Stimulated activated CD4-positive, alpha-beta T cell treated with anti-CD3 and anti-CD28 coated beads, TNF-alpha, amount 100 ng/mL, for 48 hours (primary cell): ENCODE measurements at places on chromosomes 12 and 14.

DNA sequence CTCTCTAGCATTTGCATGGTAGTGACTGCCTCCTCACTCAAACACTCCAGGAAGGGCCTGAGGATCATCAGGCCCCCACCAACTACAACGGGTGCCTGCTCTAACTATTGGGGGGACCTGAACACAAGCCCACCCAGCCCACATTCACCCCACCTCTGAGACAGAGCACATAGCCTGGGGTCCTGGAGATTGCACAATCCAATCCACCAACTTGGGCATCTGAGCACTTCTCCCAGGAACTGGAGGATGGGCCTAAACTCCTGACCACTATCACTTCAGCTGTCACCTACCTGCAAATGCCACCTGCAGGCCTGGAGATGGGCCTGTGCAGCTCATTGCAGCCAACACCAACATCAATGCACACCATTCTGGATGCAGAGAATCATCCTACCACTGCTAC lies 66.6 kb downstream of the TMTC3 start:
- no peak for DNase-seq

GRCh38 chr12:113697651-113698509 lies 226.2 kb upstream of the LHX5 start:
- DNase-seq: no peak

DNA sequence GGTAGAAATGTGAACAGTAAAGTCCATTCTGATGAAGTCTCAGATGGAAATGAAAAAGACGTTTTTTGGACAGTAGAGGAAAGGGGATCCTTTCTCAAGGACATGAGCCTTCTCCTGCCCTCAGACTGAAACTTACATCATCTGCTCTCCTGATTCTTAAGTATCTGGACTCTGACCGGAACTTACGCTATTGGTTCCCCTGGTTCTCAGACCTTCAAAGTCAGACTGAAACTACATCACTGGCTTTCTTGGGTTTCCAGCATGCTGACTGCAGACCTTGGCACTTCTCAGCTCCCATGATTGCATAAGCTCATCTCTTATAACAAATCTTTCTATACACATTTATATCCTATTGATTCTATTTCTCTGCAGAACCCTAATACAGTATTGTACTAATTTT lies 291.0 kb downstream of the SNAPC1 start:
- DNase-seq: no peak

DNA sequence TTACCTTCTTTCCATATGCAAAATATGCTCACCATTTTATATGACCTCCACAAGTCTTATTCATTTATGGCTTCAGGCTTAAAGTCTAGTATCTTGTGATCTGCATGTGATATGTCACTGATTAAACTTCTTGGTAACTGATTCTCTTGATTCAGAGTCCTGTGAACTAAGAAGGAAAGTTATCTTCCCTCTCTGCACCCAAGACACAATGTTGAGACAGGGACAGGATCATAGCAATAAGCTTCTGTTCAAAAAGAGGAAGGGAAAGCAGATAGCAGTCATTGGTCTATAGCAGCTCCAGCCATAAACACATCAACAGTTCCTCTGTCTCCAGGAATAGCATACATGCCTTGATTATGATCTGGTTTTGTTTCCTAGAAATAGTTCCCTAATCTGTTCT lies 103.1 kb downstream of the UNC79 start:
- no peak for DNase-seq

GRCh38 chr12:110247340-110248095 lies 33.5 kb upstream of the ATP2A2 start:
- DNase-seq: no peak

GRCh38 chr12:45234139-45234865 lies 18.4 kb downstream of the ANO6 start:
- DNase-seq: no peak

DNA sequence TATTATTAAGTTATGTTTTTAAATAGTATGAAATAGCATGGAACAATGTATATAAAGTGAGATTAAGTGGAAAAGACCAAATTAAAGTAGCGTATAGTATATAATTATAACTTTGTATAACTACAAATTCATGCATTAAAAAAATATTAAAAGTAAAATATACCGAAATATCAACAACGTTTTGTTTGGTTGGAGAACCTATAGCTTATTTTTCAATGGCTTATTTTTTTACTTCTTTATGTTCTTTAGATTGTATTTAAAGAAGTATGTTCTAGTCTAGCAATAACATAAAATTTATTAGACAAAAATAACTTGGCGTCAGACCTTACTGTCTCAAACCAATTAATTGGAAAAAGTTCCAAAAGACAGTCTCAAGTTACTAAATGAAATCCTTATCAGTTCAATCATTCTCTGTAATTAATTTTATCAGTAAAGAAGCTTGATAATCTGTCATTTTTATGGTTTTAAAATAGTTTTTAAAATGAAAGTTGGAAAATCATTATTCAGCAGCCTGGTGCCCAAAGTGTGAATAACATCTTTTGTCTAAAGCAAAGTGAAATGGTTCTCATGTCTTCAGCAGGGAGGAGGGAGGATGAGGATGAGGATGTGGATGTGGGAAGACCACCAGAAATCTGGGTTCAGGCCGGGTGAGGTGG lies 46.7 kb downstream of the IRAK3 start:
- DNase-seq: no peak

GRCh38 chr12:107967170-107967569 lies 161.9 kb upstream of the WSCD2 start:
- DNase-seq: no peak

DNA sequence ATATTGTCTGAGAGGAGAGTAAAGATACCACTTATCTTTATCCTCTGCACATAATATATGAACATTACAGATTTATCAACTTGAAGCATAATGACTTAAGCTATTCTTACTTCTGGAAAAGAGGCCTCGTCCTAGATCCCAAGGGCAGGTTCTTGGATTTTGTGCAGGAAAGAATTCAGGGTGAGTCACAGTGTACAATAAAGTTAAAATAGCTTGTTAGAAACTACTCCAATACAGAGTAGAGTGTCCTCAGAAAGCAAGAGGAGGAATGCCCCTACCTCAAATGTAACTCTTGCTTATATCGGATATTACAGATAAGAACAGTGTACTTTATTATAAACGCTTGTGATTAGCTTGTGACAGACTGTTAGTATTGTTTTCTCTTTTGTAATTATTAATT lies 41.9 kb upstream of the ABCC9 start:
- DNase-seq: no peak
